Inflammatory macrophage treated with lipopolysaccharide for 4 hours (primary cell): ENCODE measurements at places on chromosomes 7 and 10.

GRCh38 chr7:112010109-112010508, 196.1 kb downstream of the DOCK4 start:
- no peak for DNase-seq

DNA sequence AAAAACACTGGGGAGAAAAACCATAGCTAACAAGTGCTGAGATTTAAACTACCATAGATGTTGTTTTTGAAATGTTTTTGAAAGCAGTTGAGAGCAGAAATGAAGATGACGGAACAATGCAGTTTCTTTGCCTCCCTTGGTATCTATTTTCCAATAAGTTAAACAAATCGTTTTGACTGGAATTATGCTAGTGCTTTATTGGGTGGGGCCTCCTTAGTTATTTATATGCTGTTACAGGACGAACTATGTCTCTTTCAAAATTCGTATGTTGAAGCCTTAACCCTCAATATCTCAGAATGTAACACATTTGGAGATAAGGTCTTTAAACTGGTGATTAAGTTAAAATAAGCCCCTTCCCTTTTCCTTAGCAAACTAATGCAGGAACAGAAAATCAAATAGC, 45.5 kb upstream of the SEPHS1 start:
- no peak for DNase-seq

GRCh38 chr7:157519798-157520244, 183.0 kb downstream of the DNAJB6 start:
- no peak for DNase-seq

- no peak for DNase-seq
Measured at GRCh38 chr10:49612513-49613164, 1.2 kb upstream of the CHAT start.
